Stimulated activated CD8-positive, alpha-beta memory T cell treated with anti-CD3 and anti-CD28 coated beads, Interleukin-2, amount 100 ng/mL, for 1 hour (primary cell): ENCODE measurements at places on chromosomes 5 and 9.

DNA sequence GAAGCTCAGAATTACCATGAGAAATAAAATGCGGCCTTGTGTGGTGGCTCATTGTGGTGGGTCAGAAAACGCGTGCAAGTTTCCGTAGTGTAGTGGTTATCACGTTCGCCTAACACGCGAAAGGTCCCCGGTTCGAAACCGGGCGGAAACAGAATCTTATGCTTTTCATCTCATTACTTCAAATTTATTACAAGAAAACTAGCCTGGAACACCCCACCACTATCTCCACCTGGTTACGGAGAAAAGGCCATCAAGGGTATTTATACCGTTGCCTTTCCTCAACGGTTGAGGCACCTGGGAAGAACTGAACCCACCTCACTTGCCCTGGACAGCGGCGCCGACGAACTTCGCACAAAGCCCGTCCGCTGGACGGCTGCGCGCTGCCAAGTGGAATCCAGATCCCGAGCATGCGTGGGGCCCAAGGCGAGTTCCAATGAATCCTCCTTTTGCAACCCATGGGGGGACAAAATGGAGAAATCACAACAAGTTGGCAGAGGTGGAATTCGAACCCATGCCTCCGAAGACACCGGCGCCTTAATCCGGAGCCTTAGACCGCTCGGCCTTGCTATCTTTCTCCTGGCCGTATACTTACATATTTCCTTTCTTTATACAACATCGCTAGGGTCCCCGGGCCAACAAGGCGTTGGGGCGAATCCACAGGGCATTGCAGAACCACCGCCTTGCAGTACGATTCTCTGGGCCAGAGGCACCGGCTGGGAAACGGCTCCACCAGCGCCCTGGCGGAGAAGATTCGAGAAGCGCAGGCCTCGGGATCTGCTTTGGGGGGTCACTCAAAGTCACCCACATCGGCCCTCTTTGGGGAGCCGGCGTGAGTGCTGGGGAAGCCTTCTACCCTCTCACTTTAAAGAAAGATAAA lies 16.9 kb downstream of the OR2V2 start:
- no peak for DNase-seq

DNA sequence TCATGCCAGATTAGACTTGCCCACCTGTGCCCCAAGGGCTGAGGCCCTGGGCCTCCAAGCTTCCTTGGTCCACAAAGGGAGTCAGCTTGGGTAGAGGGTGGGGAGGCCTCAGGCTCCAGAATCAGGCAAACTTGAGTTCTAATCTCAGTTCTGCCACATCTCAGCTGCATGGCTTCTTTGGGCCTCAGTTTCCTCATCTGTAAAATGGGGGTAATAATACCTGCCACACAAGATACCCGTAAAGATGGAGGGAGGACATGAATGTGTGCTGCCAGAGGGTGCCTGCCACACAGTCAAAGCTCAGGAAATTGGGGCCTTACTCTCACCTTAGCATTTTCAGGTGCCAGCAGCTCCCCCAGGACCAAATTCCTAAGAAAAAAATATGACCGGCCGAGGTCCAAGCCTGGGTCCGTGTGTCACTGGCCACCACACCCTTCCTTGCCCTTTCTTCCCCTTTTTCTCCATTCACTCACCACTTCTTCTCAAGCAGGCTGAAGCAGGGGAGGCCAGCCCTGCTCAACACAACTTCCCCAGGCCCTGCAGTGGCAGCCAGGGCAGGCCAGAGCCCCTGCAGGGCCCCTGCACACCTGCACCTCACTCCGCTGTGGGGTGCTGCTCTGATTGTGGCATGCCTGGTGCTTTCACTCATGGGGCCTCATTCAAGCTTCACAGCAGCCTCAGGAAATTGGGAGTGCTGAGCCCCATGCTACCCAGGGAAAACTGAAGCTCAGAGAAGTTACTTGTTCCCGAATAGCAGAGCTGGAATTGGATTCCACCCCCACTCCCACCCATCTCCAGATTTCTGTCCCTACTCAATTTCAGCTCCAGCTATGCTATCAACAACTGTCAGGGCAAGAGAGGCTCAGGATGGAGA lies 3.9 kb downstream of the RGS14 start:
- DNase-seq, result no peak

DNA sequence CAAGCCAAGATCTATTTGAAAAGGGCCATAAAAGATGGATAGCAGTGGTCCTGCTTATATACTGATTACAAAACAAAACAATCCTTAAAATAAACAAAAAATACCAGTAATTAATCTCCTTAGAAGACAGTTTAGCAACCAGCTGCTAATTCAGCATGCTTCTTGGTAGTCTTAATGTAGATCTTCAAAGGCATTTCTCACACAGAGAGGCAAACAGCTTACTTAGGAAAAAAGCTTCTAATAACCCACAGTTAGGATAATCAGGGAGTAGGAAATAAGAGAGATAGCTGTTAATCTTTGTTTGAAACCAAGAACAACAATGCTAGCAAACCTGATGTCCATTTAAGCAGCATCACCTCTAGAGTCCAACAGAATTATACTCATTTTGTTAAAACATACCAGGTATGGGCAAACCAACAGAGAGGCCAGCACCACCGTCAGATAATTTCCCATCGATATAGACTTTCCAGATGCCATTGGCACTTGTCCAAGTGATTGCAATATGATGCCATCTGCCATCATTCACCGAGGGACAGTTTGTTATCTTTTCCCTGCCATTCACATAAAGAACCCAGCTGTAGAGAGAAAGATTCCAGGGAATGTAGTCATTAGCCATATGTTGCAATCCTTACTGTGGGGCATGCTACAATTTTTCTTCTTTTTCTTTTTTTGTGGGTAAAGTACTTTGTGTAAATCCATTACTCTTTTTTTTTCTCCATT lies 105.6 kb upstream of the TXNDC8 start:
- no peak for DNase-seq

- DNase-seq, result no peak
Observed at GRCh38 chr9:14270358-14271092, 43.4 kb downstream of the NFIB start.

DNA sequence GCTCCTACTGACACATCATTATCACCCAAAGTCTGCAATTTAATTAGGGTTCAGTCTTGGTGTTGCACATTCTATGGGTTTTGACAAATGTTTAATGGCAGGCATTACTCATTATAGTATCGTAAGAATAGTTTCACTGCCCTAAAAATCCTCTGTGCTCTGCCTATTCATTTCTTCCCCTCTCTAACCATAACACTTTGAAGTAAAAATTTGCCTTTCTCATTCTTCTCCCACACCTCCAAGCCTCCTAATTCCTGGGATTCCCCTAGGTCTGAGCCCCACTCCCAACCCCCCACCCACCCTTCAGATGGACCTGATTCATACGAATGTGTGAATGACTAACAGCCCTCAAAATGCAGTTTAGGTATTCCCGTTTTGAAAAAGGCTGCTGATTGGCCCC lies 18.4 kb downstream of the ENC1 start:
- no peak for DNase-seq

DNA sequence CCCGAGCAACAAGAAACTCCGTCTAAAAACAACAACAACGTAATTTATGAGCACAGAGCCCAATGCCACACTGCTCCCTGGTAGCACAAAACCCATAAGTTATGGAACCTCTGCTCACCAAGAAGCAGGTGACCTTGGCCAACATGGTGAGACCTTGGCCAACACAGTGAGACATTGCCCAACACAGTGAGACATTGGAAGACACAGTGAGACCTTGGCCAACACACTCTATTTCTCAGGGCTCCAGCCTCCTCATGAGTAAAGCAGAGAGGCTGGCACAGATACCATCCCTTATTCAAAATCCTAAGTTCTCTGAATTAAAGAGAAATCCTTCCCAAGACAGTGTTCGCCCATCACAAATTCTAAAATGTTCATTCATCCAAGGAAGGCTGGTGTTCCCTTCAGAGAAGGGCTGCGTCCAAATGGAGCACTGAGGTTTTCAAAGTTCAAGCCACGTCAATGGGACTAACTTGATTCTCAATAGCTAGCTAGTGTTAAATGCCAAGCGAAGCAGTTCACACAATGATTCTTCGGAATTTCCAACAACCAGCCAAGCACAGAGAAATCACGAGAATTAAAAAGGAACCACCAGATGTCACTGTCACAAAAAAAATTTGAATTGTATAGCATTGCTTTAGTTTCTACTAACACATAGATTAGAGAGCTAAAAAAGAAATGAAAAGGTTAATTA lies 29.5 kb downstream of the TTC39B start:
- DNase-seq, result no peak

DNA sequence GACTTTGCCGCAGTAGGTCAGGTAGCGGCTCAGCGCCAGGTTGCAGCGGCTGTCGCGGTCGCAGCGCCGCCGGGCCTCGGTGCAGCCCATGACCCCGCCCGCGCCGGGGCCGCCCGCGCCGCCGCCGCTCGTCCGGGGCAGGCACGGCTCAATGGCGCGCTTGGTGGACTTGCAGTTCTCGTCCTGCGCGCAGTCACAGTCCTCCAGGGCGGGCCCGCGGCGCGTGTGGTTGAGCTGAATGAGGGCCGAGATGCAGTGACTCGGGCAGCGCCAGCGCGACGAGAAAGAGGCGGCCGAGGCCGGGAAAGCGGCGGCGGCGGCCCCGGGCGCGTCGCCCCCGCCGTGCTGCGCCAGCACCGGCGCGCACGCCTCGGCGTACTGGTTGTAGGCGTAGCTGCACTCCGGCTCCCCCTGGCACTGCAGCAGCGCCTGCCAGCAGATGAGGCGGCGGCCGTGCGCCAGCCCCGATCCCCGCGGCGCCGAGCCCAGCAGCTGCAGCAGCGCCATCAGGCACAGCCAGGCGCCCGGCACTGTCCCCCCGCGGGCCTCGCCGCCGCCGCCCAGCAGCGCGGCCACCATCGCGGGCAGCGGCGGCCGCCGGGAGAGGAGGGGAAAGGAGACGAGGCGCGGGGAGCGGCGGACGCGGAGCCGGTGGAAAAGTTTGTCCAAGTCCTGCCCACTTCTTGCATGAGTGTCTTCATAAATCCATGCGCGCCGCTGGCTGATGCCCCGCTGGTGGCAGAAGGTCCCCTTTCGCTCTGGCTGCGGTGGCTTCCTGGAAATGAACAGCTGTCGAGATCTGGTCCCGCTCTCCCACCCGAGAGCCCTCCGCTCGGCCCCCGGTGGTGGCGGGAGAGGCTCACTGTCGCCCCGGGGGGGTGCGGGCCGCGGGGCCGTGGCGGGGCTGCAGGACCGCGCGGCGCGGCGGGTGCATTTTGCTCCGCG lies 833 bp downstream of the GAS1 start:
- peak; percentile 36 for DNase-seq

DNA sequence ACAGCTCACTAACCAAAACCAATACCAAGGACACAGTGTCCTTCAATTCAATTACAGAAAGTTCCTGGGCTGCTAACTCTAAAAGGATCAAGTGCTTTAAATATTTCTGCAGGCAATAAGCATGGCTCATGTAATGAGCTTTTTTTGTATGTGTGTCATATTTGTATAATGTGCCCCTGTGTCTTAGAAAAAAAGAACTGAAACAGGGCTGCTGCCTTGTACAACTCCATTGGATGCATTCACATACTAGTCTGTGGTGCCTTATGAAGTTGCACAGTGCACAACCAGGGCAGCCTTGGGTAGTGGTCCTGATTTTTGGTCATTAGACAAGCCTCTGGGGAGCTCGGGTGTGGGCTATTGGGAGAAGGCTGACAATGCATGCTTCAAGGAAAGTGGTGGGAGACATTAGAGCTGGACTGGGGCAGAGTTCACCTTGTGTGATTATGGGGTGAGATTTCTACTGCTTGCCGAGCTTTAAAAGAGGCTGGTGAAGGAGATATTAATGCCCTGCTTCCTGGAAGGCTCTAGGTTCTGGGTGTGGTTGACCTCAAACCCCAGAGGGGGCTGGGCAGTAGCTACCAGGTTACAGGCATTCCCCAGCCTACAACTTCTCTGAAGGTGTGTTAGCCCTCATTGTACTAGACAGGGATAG lies 3.6 kb upstream of the CPEB4 start:
- no peak for DNase-seq

- DNase-seq, result peak; percentile 16
Observed at GRCh38 chr9:126721564-126721981, 83.3 kb upstream of the ZBTB43 start.

DNA sequence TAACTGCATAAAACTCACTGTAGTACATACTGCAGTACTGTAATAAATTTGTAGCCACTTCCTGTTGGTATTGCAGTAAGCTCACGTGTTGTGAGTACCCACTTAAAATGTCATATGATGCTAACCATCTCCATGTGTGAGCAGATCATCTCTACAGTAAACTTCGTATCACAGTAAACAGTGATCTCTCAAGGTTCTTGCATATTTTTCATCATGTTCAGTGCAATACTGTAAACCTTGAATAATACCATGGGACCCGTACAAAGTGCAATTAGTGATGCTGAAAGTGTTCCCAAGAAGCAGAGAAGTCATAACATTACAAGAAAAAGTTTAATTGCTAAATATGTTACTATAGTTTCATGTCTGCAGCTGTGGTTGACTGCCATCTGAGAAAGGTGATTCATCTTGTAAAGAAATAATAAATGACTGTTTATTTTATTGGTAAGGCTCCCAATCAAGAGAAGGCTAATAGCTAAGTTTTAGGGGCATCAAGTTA lies 253.8 kb upstream of the POU5F2 start:
- DNase-seq, result no peak

DNA sequence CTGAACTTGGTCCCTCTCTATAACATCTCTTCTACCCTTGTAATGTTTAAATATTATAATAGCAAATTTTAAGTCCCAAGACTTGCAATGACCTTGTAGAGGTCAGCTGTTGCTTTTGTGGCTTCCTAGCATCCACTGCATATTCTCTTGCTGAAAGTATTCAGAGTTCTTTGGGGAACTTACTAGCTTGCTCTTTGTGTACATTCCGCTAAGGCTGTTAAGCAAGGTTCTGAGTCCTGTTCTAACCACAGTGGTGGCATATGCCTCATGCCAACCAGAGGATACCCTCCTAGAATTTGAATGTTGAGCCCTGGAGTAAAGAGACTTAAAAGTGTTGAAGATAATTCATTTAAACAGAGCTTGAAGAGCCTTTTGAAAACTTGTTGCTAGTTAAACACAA lies 570.9 kb downstream of the TLE1 start:
- no peak for DNase-seq
